GDM1 (cell line): ENCODE measurements at places on chromosomes 3 and 15.
A peak's percentile ranks its signal among the peaks of the same experiment; 100 is the strongest.

- no peak for DNase-seq
These were observed 1.6 kb downstream of the NXPE3 start for GRCh38 chr3:101780661-101781060.

GRCh38 chr3:184145111-184145524, 10.0 kb downstream of the EIF2B5 start:
- no peak for DNase-seq

DNA sequence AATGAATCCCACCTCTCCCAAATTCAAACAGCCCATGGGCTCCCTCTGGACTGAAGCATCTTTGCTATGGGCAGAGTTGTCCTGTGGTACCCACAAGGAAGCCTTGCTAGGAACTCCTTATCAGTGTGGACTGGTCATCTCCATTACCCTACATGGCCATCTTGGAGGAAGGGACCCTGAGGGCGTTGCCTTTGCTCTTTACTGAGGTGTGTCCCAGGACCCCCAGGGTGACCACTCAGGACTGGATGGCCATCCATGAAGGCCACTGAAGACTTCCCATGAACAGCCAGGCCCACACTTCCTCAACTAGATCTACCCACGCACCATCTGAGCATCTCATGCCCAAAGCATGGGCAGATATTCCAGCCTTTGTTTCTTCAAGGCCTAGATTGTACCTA, 20.0 kb downstream of the RTP3 start:
- DNase-seq = no peak

DNA sequence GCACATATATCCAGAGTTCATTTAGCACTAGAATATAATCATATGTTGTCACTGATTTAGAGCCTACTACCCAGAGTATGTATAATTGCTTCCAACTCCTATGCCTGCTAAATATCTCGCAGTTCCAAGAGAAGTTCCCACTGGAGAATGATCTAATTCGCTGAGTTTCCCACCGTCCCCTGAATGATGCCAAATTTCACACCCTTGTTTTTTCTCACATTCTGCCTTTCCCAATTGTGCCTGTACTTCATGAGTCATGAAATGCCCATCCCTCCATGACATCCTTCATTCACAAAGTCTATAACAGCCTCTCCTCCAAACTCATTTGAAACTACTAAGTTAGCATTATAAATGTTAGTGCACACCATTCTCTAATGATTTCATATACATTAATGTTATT, 177.2 kb downstream of the CBLB start:
- DNase-seq = no peak

GRCh38 chr3:60294181-60294580, 957.1 kb downstream of the FHIT start:
- DNase-seq = no peak

- peak; percentile 2 for DNase-seq
These were observed 1.1 kb downstream of the TFG start for GRCh38 chr3:100710261-100710968.

DNA sequence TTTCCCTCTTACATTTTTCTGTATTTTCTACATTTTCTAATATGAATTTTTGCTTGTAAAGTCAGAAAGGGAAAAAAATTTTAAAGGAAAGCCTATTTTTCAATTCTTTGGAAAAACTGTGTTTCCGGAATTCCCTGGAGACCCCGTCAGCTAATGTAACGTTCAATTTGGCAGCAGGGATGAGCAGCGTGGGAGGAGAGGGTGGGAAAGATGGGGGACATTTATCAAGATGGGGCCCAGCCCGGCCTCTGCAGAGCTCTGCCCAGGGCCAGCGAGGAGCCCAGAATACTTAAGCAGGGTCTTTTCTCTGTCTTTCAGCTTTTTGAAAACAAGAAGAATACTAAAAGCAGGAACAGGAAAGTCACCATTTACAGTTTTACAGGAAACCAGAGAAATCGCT, 129.0 kb downstream of the LRRK1 start:
- no peak for DNase-seq

DNA sequence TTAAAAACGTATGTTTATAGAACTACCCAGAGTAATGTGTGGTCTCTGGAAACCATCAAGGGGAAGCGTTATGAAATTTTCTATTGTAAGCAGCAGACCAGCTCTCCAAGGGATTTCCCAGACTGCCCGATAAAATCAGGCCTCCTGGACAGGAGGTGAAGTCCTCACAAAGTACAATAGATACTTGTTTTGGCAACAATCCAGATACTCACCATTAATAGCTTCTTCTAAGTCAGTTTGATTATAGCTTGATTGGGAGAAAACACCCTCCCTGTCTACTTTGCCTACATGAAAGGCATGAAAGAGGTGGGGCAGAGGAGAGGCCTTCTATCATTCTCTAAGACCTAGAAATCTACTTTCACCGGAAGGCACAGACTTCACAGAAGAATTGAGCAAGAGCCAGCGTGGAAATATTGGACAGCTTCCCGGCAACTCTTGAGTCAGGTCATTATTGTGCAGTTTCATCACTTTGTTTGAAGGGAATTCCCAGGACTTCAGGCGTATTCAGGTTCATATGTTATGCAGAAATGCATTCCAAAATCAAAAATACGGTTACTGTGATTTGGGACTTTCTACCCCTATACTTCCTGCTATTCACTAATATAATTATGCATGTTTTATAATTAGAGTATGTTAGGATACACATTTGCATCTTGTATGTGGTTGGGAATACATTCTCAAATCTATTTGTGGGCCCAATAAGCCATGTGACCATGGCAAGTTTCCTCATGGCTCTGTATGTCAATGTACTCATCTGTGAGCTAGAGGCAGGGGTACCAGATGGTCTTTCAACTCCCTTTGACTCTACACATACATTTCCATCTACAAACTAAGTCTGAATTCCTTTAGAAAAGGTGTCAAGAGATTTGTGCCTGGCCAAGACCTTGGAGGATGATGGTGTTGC, 103.5 kb downstream of the CD47 start:
- no peak for DNase-seq

DNA sequence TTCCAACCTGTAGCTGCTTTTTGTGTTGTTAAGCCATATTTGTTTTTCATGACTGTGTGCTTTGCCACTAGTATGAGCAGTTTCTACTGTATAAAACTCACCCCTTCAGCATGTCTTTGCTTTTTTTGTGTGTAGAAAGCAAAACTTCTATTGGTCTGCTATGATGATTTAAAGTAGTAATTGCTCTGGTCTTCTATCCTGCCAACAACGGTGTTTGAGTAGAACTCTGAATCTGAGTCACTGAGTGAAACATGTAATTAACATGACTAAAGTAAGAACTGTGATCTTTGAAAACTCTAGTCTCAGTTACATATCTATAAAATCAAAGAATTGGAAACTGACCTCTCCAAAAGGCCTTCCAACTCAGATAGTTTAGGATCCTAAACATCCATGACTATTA, 133.6 kb downstream of the TPRG1 start:
- no peak for DNase-seq

DNA sequence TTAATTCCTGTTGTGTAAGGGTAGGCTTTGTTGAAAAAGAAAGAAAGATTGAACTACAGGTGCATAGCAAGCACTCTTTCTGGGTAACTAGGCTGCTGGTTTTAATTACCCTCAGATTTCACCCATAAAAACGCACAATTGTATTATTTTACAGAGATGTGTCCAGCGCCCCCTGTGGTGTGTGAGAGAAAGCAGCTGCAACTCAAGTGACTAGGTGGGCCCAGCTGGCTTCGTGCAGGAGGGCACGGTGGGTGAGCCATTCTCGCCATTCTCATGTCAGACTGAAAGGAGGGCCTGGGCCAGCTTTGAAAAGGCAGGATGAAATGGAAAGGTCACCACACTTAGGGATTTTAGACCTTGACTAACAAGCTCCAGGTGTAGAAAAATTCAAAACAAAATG, 122.6 kb downstream of the LRIG1 start:
- no peak for DNase-seq

DNA sequence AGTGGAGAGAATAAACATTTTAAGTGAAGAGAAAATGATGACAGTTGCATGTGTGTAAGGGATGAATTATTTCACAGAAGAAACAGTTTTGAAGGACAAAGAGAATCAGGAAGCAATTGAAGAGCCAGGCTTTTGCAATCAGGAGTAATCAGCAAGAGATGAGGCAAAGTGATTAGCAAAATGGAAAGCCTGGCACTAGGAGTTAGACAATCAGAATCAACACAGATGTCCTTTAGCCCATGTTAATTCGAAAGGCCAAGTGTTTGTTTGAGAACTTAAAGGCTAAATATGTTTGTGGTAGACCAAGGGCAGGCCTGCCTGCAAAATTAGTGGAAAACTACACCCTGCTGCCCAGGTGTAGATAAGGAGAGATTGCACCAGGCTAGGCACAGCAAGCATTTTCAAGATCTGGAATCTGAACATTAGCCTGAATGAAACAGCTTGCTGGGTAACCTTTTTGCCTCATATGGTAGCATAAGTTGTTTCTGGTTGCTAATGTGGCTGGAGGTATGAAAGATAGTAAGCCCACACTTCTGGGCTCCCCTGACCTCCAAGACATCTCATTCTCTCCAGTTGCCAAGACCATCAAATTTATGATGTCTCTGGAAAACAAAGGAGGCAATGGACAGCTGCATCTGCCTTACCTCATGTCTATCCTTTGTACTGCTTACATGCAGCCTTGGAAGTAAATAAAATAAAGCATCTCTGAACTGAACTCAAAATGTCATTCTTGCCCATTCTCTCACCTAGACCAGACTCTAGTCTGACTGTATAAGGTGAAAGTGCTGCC, 22.0 kb upstream of the LEKR1 start:
- no peak for DNase-seq

- DNase-seq = no peak
These were observed 116.2 kb upstream of the LRRFIP2 start for GRCh38 chr3:37290551-37290950.

GRCh38 chr3:183734750-183735494, 37.3 kb downstream of the YEATS2 start:
- no peak for DNase-seq

GRCh38 chr3:126994661-126995245, 11.8 kb downstream of the PLXNA1 start:
- DNase-seq = no peak

- DNase-seq = no peak
These were observed 705 bp downstream of the NIPA2 start for GRCh38 chr15:22839046-22839695.

DNA sequence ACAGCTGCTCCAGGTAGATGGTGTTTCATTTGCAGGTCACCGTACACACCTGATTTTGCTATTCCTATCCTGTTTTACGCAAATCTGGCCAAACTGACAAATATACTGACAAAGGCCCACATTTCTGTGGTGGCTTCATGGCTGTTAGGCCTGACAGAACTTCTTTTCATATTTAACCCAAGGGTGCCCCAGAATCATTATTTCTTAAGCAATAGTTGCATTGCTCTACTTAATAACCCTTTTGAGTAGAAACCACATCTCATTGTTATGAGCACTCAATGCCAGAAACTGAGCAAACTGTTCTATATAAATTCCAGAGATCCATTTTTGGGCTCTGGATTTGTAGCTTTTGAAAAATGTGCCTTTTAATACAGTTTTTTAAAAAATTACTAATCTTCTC, 19.4 kb downstream of the ASTE1 start:
- DNase-seq = no peak

DNA sequence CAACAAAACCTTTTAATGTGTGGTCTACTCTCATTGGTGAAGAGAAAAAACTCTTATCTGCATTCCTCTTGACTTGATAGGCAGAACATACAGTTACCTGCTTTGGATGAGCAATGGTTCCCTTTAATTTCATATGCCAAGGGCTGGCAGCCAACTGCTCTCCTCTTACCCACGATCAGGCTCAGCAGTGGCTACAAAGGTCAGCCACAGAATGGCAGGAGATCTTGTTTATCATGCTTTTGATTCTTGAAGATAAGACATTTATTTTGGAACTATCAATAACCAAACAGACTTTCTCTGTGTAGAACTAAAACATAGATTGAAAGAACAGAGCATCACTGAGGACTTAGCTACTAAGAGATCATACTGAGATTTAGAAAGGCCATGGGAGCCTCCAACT, 6.1 kb upstream of the IREB2 start:
- no peak for DNase-seq

DNA sequence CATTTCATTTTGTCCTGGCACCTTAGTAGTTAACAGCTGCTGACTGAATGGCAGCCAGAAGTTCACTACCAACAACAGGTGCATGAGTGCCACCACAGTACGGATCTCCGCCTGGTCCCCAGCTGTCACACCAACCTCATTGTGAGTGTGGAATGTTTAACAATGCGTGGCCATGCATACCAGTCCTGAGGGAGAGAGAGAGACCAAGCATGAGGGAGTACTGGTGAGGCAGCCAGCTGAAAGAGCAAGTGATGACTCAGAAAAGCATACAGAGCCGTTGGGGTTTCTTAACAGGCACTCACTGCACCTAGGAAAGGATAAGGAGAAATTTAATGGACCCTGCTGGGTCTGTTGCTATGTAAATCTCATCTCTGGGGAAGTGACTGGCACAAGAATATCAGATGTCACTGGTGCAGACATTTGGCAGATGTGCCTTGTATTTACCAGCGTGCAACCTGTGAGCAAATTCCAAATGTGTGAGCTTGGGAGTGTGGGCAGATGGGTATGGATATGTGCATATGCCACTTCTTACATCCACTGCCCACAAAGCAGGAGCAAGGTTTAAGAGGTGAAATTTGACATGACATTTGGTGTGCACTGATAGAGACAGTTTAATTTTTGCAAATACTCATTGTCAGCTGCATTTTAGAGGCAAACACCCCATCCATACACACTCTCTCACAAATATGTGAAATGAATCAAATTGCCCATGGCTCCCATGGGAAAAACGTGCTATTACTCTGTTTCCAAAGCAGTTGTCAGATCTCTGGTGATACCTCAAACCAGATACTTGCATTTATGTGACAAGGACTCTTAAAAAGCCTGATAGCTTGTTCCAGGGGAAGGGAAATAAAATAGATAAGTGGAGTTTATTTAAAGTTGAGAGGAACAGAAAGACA, 245.2 kb upstream of the ARPP21 start:
- DNase-seq = no peak

- no peak for DNase-seq
These were observed 22.0 kb downstream of the RGMA start for GRCh38 chr15:93066834-93067648.

DNA sequence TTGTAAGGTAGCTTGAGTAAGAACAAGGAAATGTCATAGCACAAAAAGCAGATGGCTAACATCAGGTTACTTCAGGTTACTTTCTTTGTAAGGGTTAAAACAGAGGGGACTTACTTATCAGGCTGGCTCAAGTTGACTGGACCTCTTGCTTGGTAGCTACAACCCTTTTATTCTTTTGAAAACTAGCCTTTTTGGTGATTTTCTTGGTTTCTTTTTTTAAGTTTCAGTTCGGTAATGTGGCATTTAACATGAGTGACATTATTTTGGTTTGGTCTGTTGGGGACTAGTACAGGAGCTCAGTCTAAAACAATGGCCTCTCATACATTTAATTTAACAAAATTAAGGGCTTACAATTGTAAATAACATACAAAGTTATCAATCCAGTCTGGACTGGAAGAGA, 621.4 kb downstream of the OTOL1 start:
- DNase-seq = no peak

- no peak for DNase-seq
These were observed 101.8 kb downstream of the TPRA1 start for GRCh38 chr3:127488740-127489139.
